Astrocyte of the spinal cord (primary cell): ENCODE measurements at places on chromosomes 5 and 9.
A peak's percentile ranks its signal among the peaks of the same experiment; 100 is the strongest.

DNA sequence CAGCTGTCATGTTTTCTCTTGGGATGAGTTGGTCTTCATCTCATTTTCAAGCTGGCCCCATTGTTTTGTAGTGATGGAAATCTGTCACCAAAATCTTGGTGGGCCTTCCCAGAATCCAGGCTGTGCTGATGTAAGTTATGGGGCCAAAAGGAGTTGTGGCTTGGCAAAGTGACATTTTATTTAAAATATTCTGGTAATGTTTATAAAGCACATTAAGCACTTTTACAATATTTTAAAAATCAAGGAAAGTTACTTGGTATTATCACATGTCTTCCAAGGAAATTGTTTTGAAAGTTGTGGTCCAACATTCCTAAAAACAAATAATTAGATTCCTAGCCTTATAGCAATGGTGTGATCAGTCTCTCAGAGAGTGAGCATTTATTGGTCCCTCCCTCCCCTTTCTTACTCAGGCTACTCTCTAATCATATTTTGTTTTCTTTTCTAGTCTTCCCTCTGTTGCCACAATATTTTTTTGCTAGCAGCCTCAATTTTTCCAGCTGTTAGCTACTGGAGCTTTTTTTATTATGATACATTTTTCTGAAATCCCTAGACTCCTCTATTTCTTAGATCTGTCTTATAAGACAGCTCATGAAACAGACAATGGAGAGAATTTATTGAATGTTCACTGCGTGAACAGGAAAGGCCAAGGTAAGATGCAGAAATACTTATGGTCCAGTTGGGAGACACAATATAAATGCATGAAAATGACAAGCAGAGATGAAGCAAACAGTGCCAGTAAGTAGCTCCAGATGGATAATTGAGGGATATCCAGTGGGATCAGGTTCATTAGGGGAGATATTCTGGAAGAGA, 408.1 kb upstream of the ZNF608 start:
- no peak for DNase-seq

- peak; percentile 50 for DNase-seq
Observed at GRCh38 chr9:89806371-89807100, 201.7 kb downstream of the GADD45G start.

DNA sequence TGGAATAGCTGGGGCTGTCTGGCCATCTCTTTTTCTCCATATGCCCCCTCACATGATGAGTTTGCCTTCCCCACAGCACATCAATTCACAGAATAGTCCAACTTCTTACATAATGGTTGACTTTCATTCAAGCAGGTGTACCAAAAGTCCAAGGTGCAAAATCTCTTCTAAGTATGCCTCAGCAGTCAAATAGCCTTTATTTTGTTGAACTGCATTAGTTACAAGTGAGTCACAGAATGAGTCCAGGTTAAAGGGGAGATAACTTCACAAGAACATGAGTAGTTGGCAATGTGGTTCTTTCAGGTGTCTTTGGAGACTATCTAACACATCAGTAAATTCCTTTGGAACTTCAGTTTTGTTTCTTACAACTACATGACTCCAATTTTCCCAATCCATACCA, 672.5 kb downstream of the PRELID2 start:
- DNase-seq: no peak

DNA sequence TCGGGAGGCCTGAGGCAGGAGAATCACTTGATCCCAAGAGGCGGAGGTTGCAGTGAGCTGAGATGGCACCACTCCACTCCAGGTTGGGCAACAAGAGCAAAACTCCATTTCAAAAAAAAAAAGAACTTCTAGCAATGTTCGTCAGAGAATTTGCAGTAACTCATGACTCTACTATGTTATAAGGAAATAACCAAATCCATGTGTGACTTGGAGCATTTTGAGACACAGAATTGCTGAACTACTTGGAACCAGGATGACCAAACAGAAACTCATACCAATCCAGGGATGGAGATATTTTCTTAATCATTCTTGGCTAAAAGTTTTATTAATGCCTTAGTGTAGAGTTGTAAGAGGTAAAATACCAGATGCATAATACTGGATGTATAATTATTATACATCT, 99.9 kb upstream of the BNC2 start:
- no peak for DNase-seq

DNA sequence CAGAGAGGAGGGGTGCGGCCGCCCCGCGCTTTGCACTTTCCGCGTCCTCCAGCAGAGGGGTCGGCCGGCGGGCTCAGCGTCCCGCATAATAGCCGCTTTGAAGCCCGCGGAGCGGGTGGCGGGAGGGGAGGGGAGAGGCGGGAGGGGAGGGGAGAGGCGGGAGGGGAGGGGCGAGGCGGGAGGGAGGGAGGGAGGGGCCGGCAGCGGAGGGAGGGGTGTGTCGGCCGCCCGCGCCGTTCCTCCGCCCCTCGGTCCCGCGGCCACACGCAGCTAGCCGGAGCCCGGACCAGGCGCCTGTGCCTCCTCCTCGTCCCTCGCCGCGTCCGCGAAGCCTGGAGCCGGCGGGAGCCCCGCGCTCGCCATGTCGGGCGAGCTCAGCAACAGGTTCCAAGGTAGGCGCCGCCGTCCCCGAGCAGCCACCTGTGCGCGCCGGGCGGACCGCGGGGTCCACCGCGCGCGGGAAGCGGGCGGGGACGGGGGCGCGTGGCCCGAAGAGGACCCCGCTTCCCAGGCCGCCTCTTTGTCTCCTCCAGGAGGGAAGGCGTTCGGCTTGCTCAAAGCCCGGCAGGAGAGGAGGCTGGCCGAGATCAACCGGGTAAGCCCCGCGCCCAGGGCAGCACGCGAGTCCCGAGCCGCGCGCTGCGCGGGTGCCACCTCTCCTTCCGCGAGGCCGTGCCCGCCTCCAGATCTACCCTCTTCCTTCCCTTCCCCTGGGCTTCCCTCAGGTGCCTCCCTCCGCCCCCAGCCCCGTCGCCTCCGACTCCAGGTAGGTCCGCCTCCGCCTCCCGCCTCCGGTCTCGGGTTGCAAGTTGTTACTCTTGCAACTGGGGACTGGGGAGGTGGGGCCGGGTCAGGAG, at the start of gene AIF1L:
AIF1L (plus strand) TSS at position 263 of the 857 bp plus-strand sequence; CDS start at position 362, 99 bp downstream.
- DNase-seq: no peak

DNA sequence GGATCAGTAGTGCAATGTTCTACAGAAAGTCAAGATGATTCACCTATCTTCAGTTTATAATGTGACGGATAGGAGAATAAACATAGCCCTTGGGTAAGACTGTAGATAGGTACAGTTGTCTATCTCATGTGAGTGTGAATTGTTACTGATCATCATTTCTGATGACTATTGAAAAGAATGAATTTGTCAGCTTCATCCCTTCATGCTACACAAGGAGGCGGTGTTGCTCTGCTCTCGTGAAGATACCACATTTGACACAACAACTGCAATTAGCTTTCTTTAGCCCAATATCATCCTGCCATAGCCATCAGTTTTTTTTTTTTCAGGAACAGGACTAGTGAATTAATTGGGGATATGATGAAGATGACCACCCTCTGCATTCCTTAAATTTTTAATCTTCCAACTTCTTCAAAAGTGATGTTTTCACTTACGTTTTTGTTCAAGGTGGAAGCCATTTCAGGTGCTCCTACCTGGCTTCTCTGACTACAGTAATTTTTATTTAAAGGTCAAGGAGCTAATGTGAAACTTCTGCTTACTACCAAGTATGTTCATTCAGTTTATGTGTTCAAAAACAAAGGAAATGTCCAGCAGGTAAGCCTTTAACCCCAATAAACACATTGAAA, 152.9 kb upstream of the MOCS2 start:
- peak; percentile 41 for DNase-seq

GRCh38 chr5:147080391-147080790, 154.4 kb upstream of the STK32A start:
- no peak for DNase-seq

DNA sequence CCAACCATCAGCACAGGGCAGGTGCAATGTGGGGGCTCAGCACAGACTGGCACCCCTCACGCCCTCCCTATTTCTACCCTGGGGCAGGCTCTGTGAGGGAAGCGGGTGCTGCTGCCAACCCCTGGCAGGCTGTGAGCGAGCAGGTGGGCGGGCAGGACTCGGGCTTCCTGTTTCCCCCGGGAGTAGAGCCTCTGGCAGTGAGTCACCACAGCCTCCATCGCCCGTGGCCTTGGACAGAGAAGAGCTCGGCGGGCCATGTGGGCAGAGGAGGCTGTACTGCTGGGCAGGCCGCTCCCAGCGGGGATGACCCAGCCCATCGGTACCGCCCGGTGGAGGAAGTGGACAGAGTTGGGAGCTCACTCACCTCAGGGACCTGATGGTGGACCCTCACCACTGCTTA, 16.6 kb downstream of the KCNT1 start:
- no peak for DNase-seq

DNA sequence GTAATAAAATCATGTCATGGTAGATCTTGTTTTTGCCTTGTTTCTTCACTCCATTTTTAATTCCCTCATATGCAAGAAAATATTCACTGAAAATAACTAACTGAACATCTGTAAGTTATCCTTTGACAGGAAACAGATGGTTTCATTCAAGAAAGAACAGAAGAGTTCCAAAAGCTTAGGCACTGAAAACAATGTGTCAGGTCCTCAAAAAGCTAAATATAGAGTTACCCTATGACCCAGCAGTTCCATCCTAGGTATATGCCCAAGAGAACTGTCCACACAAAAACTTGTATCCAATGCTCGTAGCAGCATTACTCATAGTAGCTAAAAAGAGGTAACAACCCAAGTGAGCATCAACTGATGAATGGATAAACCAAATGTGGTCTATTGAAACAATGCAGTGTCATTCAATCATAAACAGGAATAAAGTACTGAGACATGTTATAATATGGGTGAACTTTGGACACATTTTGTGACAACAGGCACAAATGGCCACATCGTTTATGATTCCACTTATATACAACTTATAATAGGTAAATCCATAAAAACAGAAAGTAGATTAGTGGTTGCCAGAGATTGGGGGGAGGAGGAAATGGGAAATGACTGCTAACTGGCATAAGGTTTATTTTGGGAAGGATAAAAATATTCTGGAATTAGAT, 231.0 kb downstream of the FRMD3 start:
- no peak for DNase-seq

DNA sequence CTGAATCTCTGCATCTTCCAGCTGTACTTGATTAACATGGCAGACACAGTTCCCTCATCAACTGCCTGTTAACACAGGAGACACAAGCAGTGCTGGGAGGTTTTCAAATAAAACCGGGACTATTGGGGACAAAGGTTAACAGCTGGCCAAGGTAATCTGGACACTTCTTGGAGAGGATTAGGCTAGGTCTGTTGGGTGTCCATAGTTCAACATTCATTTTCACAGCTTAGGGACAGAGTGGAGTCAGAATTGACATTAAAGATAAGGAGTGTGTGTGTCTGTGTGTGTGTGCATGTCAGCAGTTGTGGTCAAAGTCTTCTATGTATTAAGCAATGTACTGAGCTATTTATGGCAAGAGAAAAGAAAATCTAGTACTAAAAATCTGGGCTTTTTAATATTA, 216.2 kb downstream of the MED10 start:
- no peak for DNase-seq

DNA sequence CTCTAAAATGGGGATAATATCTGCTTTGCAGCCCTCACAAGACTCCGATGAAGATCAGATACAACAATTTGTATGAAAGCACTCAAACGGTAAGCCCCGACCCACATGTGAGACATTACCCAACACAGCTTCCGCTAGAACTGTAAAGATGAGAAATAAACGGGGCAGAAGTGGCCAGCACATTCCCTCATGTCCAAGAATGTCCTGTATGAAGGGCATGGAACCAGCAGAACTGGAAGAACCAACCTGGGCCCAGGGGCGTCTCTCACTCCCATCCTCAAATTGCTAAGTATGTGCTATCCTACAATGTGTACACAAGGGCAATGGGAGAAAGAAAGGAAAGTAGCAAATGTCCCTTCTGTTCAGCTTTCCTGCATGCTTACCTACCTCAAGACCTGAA, 33.0 kb downstream of the CCDC125 start:
- DNase-seq: no peak

DNA sequence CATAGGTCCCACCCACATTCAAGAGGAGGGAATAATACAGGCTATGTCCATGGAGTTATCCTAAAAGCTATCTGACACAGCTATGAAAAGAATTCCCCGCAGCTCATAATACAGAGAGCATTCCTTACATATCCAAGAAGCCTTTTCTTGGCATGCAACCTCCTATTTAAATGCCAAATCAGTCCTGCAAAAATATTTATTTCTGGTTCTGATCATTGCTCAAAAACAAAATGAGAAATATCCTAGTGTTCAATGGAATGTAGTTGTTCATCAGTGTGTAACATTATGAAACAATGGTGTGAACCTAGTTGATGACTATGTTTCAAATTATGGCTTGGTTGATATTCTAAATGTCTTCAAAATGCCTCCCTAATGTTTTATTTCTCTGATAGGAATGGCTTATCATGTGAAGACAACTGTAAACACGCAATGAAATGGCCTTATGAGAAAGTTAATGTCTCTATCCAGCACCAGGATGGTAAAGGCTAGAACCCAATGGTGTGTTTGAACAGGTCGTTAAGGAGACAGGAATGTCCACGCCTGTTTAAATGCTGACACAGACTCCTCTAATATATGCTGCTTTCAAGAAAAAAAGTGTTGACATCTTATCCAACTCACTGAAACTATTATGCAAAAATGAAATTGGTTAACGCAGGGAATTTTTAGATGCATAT, 126.7 kb upstream of the CDH6 start:
- DNase-seq: peak; percentile 3

DNA sequence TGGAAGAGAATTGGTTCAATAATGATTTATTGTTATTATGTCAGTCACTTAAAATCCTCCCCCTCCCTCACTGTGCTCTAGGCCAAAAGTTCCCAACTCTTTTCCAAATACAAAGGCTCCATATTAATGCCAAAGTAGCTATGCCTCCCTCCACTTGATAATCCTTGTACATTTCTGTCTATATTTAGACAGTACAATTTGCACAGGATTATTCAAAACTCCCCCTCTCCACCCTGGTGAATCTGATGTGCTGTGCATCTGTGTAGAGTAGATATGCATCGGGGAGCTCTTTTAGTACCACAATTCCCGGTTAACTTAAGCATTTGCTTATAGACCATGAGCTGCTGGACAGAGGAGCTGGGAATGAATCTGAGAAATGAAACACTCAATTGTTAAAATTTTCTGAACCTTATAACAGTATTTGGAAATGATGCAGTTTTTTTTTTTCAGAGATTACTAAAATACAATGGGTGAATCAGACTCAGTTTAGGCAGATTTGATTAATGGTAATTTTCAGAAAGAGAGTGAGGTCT, 27.6 kb downstream of the GLRA1 start:
- DNase-seq: no peak

- DNase-seq: no peak
Observed at GRCh38 chr5:1319436-1320256, 24.8 kb upstream of the TERT start.

- peak; percentile 50 for DNase-seq
Observed at GRCh38 chr9:2859776-2860379, 16.0 kb upstream of the PUM3 start.

GRCh38 chr5:1294835-1295649, at the start of gene TERT:
TSS of gene TERT (minus strand) at chr5:1295068. CDS start at chr5:1294989, 79 bp downstream.
- DNase-seq: no peak
